Keratinocyte (primary cell): ENCODE measurements at places on chromosomes 11 and 22.
A peak's percentile ranks its signal among the peaks of the same experiment; 100 is the strongest.

GRCh38 chr11:108237058-108237481, 14.2 kb downstream of the ATM start:
- H3K4me3 ChIP-seq = no peak overlapping the region
- peaks cover 6% of the 10 kb centered on the region for H3K4me1 ChIP-seq
- H3K36me3 ChIP-seq = peaks cover 7% of the 10 kb centered on the region

GRCh38 chr11:46105134-46105628, 16.1 kb downstream of the PHF21A start:
- H3K36me3 ChIP-seq = no peaks in the 10 kb centered on the region
- peaks cover 4% of the 10 kb centered on the region for H3K4me1 ChIP-seq
- no peak overlapping the region for H3K27ac ChIP-seq
- no peak overlapping the region for H3K4me3 ChIP-seq
- H3K27me3 ChIP-seq = no peaks in the 10 kb centered on the region

GRCh38 chr11:102005306-102005705, 41.9 kb upstream of the CFAP300 start:
- peaks cover 13% of the 10 kb centered on the region for H3K4me1 ChIP-seq
- no peak for DNase-seq
- no peak overlapping the region for H3K27ac ChIP-seq
- no peak overlapping the region for H3K4me3 ChIP-seq
- H3K27me3 ChIP-seq = no peaks in the 10 kb centered on the region

DNA sequence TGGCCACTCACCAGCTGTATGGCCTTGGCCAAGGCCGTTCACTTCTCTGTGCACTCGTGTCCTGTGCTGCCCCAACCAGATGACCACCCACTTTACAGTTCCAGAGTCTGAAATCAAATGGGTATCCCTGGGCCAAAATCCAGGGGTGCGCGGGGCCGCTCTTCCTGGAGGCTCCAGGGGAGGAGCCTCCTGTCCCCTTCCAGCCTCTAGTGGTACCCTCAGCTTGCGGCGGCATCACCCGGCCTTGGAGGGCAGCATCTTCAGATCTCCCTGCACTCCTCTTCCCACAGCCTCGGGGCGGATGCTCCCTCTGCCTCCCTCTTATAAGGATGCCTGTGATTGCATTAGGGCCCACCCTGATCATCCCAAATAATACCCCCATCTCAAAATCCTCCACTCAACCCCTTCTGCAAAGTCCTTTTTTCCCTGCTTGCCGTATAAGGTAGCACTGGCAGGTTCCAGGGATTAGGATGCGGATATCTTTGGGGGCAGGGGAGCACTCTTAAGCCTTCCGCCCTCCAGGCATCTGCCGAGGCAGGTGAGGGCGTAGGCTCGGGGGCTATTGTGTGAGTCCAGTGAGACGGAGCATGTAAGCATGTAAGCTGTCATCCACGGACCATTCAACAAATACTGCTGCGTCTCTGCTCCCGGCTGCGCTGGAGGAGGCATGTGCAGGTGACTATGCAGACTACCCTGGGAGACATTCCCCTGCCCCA, 24.4 kb upstream of the SHISAL1 start:
- H3K4me3 ChIP-seq = no peak overlapping the region
- no peak overlapping the region for H3K27ac ChIP-seq
- peaks cover 2% of the 10 kb centered on the region for H3K4me1 ChIP-seq
- no peak for DNase-seq
- peaks cover 63% of the 10 kb centered on the region for H3K27me3 ChIP-seq

DNA sequence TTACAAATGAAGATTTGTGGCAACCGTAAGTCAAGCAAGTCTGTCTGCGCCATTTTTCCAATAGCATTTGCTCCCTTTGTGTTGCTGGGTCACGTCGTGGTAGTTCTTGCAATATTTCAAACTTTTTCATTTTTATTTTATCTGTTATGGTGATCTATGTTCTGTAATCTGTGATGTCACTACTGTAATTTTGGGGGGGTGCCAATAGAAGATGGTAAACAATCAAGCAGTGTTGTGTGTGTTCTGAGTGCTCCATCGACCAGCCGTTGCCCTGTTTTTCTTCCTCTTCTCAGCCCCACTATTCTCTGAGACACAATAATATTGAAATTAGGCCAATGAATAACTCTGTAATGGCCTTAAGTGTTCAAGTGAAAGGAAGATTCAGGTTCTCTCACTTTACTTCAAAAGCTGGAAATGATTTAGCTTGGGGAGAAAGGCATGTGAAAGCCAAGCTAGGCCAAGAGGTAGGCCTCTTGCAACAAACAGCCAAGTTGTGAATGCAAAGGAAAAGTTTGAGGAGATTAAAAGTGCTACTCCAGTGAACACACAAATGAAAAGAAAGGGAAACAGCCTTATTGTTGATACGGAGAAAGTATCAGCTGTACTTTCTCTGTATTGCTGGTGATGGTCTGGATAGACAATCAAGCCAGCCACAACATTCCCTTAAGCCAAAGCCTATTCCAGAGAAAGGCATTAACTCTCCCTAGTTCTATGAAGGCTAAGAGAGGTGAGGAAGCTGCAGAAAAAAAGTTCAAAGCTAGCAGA, 7.5 kb downstream of the ZC3H12C start:
- H3K4me1 ChIP-seq = peaks cover 15% of the 10 kb centered on the region
- DNase-seq = no peak
- no peak overlapping the region for H3K4me3 ChIP-seq
- H3K27ac ChIP-seq = no peak overlapping the region
- peaks cover 3% of the 10 kb centered on the region for H3K36me3 ChIP-seq

GRCh38 chr11:119412072-119412471, 10.9 kb downstream of the THY1 start:
- no peak overlapping the region for H3K27ac ChIP-seq
- no peak for DNase-seq
- H3K4me3 ChIP-seq = no peak overlapping the region
- no peaks in the 10 kb centered on the region for H3K36me3 ChIP-seq
- no peaks in the 10 kb centered on the region for H3K27me3 ChIP-seq
- peaks cover 3% of the 10 kb centered on the region for H3K4me1 ChIP-seq

DNA sequence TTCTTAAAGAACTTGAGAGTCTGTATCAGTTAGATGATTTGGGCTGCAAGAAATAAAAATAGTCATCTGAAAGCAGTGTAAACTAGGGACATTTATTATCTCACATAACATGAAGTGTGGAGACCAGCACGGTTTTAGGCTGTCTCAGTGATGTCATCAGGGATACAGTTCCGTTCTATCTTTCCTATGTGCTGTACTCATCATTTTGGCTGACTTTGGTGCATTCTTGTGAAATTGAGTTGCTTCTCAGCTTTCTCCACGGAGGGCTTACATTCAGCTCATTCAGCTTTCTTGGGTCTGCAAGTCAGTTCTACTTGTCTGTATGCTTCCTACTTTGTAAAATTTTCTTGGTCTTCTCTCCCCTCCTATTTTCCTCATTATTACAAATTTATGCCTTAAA, 51.8 kb upstream of the LIN7C start:
- no peaks in the 10 kb centered on the region for H3K36me3 ChIP-seq
- no peak overlapping the region for H3K4me3 ChIP-seq
- no peak overlapping the region for H3K27ac ChIP-seq
- no peak for DNase-seq

DNA sequence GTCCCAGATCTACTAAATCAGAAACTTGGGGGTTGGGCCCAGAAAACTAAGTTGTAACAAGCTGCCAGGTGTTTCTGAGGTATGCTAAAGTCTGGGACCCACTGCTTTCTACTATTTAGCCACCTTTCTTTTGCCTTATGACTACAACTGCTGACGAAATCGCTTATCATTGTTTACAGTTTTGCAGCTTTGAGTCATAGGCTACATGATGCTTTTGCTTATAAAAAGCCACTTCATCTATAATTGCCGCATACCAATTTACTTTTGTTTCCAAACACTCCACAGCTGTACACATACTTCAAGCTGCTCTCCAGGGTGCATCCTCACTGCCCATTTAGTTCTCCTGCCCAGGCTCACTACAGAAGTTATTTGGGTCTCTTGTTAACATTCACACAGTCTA, 144.7 kb downstream of the ENTHD1 start:
- no peak for DNase-seq
- H3K4me1 ChIP-seq = no peaks in the 10 kb centered on the region
- H3K4me3 ChIP-seq = no peak overlapping the region
- no peaks in the 10 kb centered on the region for H3K36me3 ChIP-seq
- H3K27me3 ChIP-seq = peaks cover 9% of the 10 kb centered on the region

DNA sequence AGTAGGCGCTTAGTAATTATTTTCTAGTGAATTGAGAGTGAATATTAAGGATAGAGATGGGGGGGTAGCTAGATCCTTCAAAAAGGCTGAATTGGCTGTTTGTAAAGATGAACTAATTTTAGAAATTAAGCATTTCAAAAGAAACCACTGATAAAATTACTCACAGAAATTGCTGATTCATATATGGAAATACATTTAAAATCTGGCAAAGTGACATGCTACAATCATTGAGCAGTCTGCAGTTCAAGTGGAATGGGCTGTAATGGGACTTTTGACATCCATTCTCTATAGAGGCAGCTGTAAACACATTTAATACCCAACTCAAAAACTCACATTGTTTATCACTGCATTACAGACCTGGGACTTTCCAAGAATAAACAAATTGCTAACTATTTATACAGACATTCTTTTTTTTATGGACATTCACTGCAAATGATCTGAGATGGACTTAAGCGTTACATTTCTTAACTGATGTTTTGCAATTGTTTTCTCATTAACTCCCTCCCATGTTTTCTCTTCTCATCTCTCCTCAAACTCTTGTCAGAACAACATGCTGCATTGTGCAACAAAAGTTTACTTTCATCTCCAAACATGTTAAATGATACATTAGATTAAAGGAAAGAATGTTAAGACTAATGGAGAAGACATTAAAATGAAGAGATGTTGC, 42.1 kb upstream of the MMP7 start:
- H3K36me3 ChIP-seq = no peaks in the 10 kb centered on the region
- no peaks in the 10 kb centered on the region for H3K4me1 ChIP-seq
- no peak overlapping the region for H3K4me3 ChIP-seq
- no peak overlapping the region for H3K27ac ChIP-seq

DNA sequence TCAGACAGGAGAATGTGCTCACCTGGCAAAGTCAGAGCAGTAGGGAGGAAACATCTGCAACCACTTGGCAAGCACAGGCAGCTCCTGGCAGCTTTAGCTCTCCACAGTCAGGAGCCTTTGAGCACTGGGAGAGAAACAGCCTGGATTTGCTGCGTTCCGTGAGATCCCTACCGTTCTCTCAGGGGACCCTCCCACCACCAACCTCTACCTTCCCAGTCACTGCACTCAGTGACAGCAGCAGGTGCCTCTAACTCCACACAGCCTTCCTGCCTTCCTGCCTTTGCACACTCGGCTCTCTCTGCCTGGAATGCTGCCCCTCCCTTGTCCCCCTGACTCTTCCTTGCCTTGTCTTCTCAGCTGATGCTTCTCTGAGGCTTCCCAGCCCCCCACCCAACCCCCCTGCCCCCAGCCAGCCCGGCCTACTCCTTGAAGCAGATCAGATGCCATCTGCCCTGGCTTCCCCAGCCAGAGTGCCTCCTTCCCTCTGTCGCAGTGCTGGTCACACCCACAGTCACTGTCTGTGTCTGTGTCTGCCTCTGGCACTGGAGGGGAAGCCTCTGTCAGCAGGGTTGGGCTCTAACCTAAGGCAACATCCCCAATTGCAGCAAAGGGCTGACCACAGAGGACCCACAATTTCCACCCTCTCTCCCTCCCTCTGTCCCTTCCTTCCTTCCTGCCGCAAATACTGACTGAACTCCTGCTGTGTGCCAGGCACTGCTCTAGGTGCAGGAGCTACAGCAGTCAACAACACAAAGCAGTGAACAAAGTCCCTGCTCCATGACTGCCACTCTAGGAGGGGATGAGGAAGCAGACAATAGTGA, 14.9 kb upstream of the TSKU start:
- H3K4me1 ChIP-seq = peaks cover 51% of the 10 kb centered on the region
- no peak overlapping the region for H3K4me3 ChIP-seq

DNA sequence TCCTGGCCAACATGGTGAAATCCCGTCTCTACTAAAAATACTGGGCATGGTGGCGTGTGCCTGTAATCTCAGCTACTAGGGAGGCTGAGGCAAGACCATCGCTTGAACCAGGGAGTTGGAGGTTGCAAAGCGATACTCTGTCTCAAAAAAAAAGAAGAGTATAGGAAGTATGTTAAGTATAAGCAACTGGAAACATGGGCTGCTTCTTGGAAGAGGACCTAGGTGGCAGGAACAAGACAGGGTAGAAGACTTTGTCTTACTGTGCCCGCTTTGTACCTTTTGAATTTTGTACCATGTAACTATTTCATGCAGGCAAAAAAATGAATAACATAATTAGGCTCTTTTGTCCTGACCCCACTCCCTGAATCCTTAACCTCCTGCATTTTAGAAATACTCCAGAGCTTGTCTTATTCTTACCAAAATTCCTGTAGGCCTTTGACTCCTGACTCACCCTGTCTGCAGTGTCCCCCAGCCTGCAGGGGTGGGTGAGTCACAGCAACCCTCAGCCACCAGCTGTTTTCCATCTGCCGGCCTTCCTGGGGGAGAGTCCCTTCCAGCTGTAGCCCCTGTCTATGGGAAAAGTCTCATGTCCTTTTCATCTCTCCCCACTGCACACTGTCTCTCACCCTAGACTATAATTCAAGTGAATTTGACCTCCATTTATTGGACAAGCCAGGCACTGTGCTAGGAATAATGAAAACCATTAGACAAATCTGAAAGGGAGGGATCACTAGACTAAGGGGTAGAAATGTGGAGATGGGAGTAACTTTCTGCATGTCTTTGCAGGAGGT, 41.8 kb downstream of the TXN2 start:
- H3K4me3 ChIP-seq = no peak overlapping the region
- no peaks in the 10 kb centered on the region for H3K27me3 ChIP-seq
- H3K4me1 ChIP-seq = peaks cover 41% of the 10 kb centered on the region
- DNase-seq = no peak

DNA sequence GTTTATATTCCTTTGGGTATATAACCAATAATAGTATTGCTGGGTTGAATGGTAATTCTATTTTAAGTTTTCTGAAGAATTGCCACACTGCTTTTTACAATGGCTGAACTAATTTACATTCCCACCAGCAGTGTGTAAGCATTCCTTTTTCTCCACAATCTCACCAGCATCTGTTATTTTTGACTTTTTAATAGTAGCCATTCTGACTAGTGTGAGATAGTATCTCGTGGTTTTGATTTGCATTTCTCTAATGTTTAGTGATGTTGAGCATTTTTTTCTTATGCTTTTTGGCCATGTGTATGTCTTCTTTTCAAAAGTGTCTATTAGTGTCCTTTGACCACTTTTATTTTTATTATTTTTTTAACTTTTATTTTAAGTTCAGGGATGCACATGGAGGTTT, 275.3 kb downstream of the METTL15 start:
- no peaks in the 10 kb centered on the region for H3K36me3 ChIP-seq
- no peaks in the 10 kb centered on the region for H3K27me3 ChIP-seq
- no peak for DNase-seq
- no peak overlapping the region for H3K4me3 ChIP-seq
- H3K27ac ChIP-seq = no peak overlapping the region

GRCh38 chr11:66922551-66922950, 35.6 kb downstream of the PC start:
- no peak overlapping the region for H3K4me3 ChIP-seq
- no peaks in the 10 kb centered on the region for H3K27me3 ChIP-seq
- no peak overlapping the region for H3K27ac ChIP-seq
- no peaks in the 10 kb centered on the region for H3K4me1 ChIP-seq

GRCh38 chr22:26416670-26417276, 12.3 kb upstream of the ASPHD2 start:
- H3K36me3 ChIP-seq = no peaks in the 10 kb centered on the region
- peak; percentile 41 for DNase-seq
- H3K27ac ChIP-seq = peak overlapping the region; percentile 23
- peaks cover 18% of the 10 kb centered on the region for H3K4me1 ChIP-seq
- no peaks in the 10 kb centered on the region for H3K27me3 ChIP-seq
